Kidney (tissue), 22 donors: ENCODE measurements at places on chromosomes 16 and 17.
A peak's percentile ranks its signal among the peaks of the same experiment; 100 is the strongest.

GRCh38 chr16:68296693-68297092 is 14.1 kb downstream of the SLC7A6OS start:
- H3K27me3 ChIP-seq = no peaks in the 10 kb centered on the region
- no peak overlapping the region for H3K4me3 ChIP-seq
- DNase-seq = no peak
- peaks cover 44% of the 10 kb centered on the region for H3K36me3 ChIP-seq

GRCh38 chr17:75764417-75764710 is 628 bp downstream of the GALK1 start:
- H3K27ac ChIP-seq = peak overlapping the region; percentile 78
- H3K4me3 ChIP-seq = peak overlapping the region; percentile 73
- H3K27me3 ChIP-seq = no peaks in the 10 kb centered on the region

- peak overlapping the region; percentile 84 for H3K4me3 ChIP-seq
- H3K27me3 ChIP-seq = no peaks in the 10 kb centered on the region
- H3K27ac ChIP-seq = peak overlapping the region; percentile 63
- peak; percentile 39 for DNase-seq
- no peaks in the 10 kb centered on the region for H3K36me3 ChIP-seq
These were observed 541 bp downstream of the GPT2 start for GRCh38 chr16:46884513-46885293.

DNA sequence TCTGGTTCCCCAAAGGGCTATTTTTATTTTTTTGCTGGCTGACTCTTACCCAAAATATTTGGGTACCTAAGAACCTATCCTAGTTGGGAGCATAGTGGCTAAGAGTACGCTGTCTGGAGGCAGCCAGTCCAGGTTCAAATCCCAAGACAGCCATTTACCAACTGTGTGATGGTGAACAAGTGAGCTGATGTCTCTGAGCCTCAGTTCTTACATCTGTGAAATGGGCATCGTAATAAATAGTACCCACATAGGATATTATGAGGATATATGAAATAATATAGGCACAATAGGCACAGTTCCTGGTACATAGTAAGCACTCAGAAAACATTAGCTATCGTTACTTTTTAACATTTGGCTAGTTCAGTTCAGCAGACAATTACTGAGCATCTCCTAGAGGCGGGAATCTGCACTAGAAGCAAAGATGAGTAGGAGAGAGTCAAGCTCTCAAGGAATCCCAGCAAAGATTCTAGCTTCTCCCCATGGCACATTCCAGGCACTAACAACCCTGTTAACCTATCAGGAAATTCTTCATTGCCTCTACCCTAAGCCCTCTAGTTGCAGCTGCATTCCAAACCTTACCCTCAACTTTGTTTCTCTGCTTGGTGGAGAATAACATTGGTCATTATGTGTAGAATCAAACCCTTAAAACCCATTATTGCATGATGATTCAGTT is 31.6 kb downstream of the GPR139 start:
- H3K36me3 ChIP-seq = no peaks in the 10 kb centered on the region
- no peak for DNase-seq
- no peaks in the 10 kb centered on the region for H3K4me1 ChIP-seq
- no peaks in the 10 kb centered on the region for H3K27me3 ChIP-seq

GRCh38 chr17:32732900-32733299 is 144.0 kb downstream of the MYO1D start:
- H3K4me1 ChIP-seq = no peaks in the 10 kb centered on the region
- no peak overlapping the region for H3K4me3 ChIP-seq
- no peaks in the 10 kb centered on the region for H3K27me3 ChIP-seq
- H3K27ac ChIP-seq = no peak overlapping the region

GRCh38 chr17:67245694-67246402 is 852 bp upstream of the HELZ start:
- H3K36me3 ChIP-seq = no peaks in the 10 kb centered on the region
- peak; percentile 81 for DNase-seq
- H3K27ac ChIP-seq = peak overlapping the region; percentile 92
- H3K4me3 ChIP-seq = peak overlapping the region; percentile 82
- H3K4me1 ChIP-seq = no peaks in the 10 kb centered on the region

DNA sequence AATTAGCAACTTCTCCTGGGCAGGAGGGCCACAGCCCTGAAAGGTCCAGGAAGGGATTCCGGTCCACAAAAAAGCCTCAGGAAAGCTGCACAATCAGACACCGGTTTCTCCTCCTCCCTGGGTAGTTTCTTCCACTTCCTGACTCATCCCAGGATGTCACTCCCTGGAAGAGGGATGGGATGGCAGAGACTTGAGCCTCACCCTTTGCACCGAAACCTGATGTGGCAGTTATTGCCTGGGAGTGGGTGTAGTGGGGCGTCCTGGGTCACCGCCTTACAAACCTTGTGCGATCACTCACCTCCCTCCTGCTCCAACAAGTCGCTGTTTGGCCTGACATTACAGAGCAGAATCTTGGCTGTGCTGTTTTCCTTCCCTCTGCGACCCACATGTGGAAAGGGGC is 70.8 kb downstream of the LYRM1 start:
- no peak overlapping the region for H3K4me3 ChIP-seq
- H3K36me3 ChIP-seq = no peaks in the 10 kb centered on the region
- DNase-seq = peak; percentile 72

DNA sequence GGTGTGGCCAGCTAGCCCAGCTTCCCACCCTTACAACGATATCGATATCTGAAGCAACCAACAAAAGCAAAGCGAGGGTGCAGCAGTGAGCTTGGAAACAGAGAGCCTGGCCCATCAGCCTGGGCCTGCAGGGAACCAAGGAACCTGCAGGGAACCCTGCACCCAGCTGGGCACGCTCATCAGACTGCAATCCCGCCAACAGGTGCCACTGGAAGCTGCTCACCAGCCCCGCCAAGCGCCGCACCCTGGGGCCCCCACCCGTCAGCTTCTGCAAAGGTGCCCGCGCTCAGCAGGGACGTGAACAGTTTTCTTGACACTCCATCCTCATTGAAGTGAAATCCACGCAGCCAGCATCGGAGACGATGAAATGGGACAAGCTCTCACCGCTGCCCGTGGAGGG is 250.7 kb downstream of the RBFOX3 start:
- no peak overlapping the region for H3K4me3 ChIP-seq
- H3K27me3 ChIP-seq = peaks cover 5% of the 10 kb centered on the region
- no peak for DNase-seq
- H3K36me3 ChIP-seq = no peaks in the 10 kb centered on the region
- no peak overlapping the region for H3K27ac ChIP-seq

- H3K36me3 ChIP-seq = no peaks in the 10 kb centered on the region
- peaks cover 7% of the 10 kb centered on the region for H3K4me1 ChIP-seq
- H3K4me3 ChIP-seq = no peak overlapping the region
- no peak for DNase-seq
These were observed 108.8 kb upstream of the HLF start for GRCh38 chr17:55155856-55156560.

DNA sequence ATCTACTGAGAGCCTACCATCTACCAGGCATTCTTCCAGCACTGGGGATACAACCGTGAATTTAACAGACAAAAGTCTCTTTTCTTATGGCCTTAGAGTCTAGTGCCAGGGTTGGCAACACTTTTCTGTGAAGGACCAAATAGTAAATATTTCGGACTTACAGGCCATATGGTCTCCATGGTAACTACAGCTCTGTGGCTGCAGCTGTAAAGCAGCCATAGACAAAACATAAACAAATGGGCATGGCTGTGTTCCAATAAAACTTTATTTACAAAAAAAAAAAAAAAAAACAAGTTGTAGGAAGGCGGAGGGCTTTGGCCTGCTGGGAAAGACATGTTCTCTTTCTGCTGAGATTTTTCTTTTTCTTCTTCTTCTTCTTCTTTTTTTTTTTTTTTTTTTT is 98.7 kb downstream of the ABCC12 start:
- H3K4me3 ChIP-seq = no peak overlapping the region
- no peak for DNase-seq
- H3K36me3 ChIP-seq = no peaks in the 10 kb centered on the region
- H3K4me1 ChIP-seq = no peaks in the 10 kb centered on the region

DNA sequence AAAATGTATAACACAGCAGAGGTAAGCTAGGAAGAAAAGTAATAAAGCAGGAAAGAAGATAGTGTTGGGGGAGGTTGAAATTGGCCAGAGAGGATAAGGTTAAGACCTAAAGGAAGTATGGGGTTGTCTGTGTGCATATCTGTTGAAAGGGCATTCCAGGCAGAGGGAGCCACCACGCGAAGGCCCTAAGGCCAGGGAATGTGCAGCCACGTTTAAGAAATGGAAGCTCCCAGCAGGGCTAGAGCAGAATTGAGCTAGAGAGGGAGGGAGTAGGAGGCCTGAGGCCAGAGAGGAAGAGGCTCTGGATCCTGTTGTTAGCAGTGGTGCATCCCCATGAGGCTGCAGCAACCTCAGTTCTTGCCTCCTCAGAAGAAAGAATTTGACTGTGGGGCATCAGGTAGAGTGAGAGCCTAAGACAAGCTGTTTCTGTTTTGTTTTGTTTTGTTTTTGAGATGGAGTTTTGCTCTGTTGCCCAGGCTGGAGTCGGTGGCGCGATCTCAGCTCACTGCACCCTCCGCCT is 59.0 kb upstream of the CACNG5 start:
- no peak overlapping the region for H3K4me3 ChIP-seq

DNA sequence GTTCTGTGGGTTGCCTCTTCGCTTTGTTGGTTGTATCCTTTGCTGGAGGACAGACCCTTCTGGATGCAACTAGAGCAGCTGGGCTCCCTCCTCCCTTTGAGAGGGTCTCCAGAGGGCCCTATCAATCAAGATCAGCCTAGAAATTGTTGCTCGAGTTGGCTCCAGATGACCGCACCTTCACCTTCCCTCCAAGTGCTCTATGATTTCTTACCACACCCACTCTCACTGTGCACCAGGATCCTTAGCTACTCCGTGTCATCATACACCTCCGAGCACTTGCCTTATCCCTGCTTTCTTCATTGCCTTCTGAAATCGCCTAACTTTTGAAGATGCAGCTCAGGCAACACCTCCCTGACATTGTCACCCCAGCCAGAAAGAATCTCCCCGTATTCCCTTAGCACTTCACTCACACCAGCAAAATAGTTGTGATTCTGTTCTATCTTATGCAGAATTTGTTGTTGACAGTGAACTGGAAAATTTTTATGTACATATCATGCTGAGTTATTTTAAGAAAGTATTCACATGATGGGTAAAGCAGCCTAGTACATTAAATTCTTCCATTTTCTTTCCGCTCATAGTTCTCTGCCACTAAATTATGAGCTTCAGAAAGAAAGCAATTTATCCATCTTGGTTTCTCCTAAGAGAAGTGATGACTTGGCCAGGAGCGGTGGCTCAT is 52.9 kb downstream of the ABAT start:
- peak; percentile 45 for DNase-seq
- no peaks in the 10 kb centered on the region for H3K4me1 ChIP-seq
- no peaks in the 10 kb centered on the region for H3K27me3 ChIP-seq
- no peak overlapping the region for H3K27ac ChIP-seq

- no peak overlapping the region for H3K27ac ChIP-seq
- H3K27me3 ChIP-seq = no peaks in the 10 kb centered on the region
- no peak for DNase-seq
- H3K4me3 ChIP-seq = no peak overlapping the region
These were observed 377.8 kb downstream of the SNX29 start for GRCh38 chr16:12354296-12354833.

GRCh38 chr16:9012848-9013507 is 49.3 kb upstream of the USP7 start:
- DNase-seq = peak; percentile 46
- H3K4me1 ChIP-seq = no peaks in the 10 kb centered on the region
- no peaks in the 10 kb centered on the region for H3K36me3 ChIP-seq

DNA sequence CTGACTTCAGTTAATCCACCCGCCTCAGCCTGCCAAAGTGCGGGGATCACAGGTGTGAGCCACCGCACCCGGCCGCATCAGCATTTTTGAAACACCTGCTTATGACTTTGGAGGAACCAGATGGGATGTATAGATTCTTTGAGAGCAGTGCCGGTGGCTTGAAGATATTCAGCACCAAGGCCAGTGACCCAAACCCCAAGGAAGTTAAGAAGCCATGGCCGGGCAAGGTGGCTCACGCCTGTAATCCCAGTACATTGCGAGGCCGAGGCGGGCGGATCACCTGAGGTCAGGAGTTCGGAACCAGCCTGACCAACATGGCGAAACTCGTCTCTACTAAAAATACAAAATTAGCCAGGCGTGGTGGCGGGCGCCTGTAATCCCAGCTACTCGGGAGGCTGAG is 43.9 kb downstream of the TRARG1 start:
- H3K27me3 ChIP-seq = no peaks in the 10 kb centered on the region
- DNase-seq = peak; percentile 69
- no peaks in the 10 kb centered on the region for H3K4me1 ChIP-seq
- H3K4me3 ChIP-seq = no peak overlapping the region
- H3K36me3 ChIP-seq = no peaks in the 10 kb centered on the region
- no peak overlapping the region for H3K27ac ChIP-seq

GRCh38 chr16:76157629-76158028 is 119.6 kb upstream of the CNTNAP4 start:
- H3K4me3 ChIP-seq = no peak overlapping the region
- no peaks in the 10 kb centered on the region for H3K27me3 ChIP-seq
- no peaks in the 10 kb centered on the region for H3K4me1 ChIP-seq
- DNase-seq = no peak

GRCh38 chr17:43366891-43367736 is 31.7 kb upstream of the ARL4D start:
- H3K4me3 ChIP-seq = peak overlapping the region; percentile 77
- peak; percentile 60 for DNase-seq
- no peaks in the 10 kb centered on the region for H3K36me3 ChIP-seq
- H3K27ac ChIP-seq = peak overlapping the region; percentile 77
- H3K27me3 ChIP-seq = no peaks in the 10 kb centered on the region
- H3K4me1 ChIP-seq = peaks cover 4% of the 10 kb centered on the region

DNA sequence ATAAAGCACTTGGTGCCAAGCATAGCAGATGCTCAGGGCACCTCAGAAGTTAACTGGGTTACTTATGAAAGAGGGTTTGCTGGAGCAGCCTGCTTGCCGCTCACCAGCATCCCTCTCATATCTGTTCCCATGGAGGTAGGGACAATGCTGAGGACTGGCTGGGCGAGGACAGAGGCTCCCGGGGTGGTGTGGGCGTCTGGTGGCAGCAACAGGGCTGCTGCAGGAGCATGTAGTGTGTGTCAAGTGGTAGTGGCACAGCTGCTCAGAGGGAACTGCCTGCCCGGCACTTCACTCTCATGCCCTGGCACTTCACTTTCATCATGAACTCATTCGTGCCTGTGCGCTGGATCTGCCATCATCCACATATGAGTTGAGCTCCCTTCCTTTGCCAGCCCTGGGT is 26.9 kb upstream of the ZNHIT3 start:
- no peaks in the 10 kb centered on the region for H3K27me3 ChIP-seq
- H3K4me1 ChIP-seq = no peaks in the 10 kb centered on the region
- no peak overlapping the region for H3K27ac ChIP-seq
- no peak for DNase-seq
- H3K36me3 ChIP-seq = no peaks in the 10 kb centered on the region

DNA sequence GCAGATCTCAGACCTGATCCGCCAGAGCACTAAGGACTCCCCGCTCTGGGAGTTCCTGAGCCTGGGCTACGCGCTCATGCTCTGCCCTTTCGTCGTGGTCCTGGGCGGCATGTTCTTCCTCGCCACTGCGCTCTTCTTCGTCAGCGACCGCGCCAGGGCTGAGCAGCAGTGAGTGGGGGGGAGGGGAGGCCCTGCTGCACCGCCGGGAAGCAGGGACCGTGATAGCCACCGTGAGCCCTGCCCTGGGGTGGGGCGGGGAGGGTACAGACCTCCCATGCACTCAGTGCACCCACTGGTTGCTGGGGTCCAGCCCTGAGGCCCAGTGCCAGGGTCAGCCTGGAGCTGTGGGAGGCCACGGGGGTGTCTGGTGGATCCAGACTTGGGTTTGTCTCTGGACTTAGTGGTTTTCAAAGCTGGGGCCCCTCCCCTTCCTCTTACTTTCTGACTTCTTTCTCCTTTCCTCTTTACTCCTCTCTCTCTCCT is 18.9 kb downstream of the MYBBP1A start:
- H3K4me1 ChIP-seq = no peaks in the 10 kb centered on the region
- no peaks in the 10 kb centered on the region for H3K27me3 ChIP-seq
- H3K27ac ChIP-seq = peak overlapping the region; percentile 47
- H3K4me3 ChIP-seq = no peak overlapping the region
- no peaks in the 10 kb centered on the region for H3K36me3 ChIP-seq
- DNase-seq = no peak

GRCh38 chr17:81090361-81091136 is 55.6 kb downstream of the BAIAP2 start:
- DNase-seq = no peak
- H3K4me3 ChIP-seq = no peak overlapping the region
